ENCODE measurements at places on chromosomes 4 and X.

DNA sequence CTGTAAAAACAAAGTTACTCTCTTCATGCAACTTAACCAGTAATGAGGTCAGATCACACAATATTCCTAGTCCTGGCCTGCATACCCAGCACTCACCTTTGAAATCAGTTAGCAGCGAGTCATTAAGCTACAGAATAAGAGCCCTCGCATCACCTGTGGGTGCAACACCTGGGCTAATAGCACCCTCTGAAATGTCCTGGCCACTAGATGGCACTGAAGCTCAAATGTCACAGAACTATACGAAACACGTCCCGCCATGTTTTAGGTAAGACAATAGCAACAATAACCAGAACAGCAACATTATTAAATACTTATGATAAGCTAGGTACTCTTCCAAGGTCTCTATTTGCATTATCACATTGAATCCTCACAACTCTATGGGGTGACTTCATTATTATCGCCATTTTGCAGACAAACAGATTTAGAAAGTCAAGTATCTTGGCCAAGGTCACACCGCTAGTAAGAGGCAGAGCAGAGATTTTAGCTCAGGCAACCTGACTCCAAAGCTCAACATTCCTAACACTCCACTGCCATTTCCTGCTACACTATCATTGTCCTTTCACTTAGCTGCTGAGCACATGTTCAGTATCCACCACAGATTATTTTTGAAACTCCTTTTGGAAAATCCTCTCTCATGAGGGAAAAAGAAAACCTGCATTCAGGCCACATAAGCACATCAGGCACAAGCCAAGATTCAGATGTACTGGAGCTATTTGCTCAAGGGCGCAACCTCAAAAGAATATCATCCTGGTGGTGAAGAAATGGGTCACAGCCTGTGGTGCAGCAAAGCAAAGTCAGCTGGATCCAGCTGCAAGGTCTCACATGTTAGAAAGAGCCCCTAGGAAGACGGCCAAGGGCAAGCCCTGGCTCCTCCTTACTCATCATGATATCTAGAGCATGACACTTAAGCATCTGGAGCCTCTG, 59.5 kb upstream of the KDR start:
- peak; percentile 67 for DNase-seq

DNA sequence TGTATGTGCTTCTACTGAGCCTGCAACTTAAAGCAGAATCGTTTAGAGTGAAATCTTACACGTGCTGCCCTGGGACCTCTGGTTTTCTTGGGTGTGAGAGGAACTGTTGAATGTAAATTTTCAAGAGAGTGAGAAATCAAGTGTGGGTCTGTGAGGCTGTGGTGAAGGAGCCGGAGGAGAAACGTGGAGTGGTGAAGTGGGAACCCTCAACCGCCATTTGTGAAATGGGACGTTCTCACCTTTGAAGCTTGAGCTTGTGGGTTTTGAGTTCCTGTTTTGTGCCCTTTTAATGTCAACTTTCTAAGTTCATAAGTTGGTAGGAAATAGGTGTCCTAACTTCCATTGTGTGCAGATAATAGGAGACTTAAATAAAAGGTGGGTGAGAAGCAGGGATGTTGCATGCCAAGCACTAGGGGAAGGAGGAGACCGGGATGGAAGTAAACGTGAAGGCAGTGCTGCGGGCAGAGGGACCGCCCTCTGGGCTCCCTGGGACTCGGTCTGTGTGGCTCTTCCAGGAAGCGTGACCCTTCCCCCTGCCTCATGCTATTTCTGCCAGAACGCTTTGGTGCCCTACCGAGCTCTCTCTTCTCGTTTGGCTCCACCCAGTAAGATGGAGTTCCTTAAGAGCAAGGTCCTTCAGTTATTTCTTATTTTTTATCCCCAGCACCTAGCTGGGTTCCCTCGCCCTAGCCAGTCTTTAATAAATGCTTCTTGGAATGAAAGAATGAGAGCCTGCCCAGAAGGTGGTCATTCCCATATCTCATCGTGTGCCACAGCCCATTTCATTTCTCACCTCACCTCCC, 56.0 kb downstream of the TMEM131L start:
- no peak for DNase-seq

GRCh38 chr4:41160856-41161255, 53.5 kb downstream of the APBB2 start:
- peak; percentile 75 for DNase-seq

DNA sequence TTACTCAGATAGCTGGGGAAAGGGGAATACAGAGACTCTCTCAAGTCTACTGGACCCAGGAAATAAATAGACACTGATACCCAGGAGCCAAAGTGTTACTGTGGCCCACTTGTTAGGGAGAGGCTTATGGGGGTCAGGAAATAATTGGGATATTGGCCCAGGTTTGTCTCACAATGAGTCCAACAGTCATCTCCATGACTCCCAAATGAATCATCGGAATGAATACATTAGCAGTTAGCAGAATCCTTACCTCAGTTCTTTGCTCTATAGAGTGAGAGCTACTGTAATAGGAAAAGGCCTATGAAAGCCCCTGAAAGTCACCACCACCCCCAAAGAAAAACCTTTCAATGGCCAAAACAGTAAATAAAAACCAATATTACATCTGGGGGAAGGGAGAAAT, 42.4 kb upstream of the ARHGEF6 start:
- no peak for DNase-seq

- no peak for DNase-seq
Measured at GRCh38 chr4:173178144-173178543, 9.5 kb downstream of the GALNT7 start.

GRCh38 chrX:20060961-20061748, 55.6 kb downstream of the MAP7D2 start:
- DNase-seq = no peak

DNA sequence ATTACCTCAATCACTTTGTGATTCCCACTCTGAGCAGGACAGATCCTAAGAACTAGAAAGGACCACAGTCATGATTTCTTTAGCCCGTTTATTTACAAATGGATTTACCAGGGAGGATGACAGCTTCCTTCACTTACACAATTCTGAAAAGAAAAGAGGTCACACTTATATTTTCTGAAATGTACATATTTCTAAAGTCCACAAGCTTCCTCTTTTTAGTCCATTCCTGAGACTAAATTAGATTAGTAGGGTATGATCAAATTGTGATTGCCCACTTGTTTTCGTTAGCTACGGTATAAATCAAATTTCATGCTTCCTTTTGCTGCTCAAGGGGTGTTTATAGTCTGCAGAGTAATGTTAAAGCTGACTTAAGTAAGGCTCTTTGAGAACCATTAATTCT, 7.6 kb upstream of the AMELX start:
- no peak for DNase-seq

GRCh38 chr4:18052158-18052557, 30.6 kb upstream of the LCORL start:
- DNase-seq = no peak

DNA sequence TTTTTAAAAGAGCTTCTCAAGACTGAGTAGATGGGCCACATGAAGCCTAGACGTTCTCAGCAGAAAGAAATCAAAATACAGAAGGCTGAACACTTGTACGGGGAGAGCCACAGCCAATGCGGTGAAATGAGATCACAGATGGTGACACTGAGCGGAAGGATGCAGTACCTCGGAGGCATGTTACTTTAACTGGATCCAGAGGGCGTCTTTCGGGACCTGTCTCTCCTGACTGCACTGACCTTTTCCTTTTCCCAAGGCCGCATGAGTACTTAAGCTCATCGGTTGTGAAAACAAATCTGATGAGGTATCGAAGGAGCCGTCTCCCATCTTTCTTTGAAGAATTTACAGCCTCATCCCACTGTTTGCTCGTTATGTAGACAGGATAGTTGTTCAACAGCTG, 32.6 kb downstream of the BEND4 start:
- DNase-seq = no peak

- DNase-seq = peak; percentile 3
Measured at GRCh38 chr4:54657551-54658251, at the start of gene KIT. KIT (plus strand) TSS chr4:54657957; CDS start chr4:54658015, 58 bp downstream.

- DNase-seq = peak; percentile 9
Measured at GRCh38 chrX:27336466-27337091, 126.6 kb downstream of the PPP4R3C start.

DNA sequence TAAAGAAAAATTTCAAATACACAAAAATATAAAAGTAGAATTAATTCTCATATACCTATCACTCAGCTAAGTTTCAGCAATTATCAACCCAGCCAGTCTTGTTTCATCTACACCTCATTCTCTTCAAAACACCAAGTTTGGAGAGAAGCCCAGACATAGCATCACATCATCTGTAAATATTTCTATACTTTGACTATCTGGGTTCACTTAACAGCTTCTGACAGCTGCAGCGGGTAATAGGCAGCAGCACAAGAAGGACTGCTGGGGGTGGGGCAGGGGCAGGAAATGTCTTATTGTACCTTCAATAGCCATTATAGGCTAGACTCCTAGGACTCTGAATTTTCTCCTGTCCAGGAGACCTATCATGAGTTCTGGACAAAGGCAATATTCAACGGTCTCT, 54.1 kb downstream of the PHF8 start:
- DNase-seq = peak; percentile 4

DNA sequence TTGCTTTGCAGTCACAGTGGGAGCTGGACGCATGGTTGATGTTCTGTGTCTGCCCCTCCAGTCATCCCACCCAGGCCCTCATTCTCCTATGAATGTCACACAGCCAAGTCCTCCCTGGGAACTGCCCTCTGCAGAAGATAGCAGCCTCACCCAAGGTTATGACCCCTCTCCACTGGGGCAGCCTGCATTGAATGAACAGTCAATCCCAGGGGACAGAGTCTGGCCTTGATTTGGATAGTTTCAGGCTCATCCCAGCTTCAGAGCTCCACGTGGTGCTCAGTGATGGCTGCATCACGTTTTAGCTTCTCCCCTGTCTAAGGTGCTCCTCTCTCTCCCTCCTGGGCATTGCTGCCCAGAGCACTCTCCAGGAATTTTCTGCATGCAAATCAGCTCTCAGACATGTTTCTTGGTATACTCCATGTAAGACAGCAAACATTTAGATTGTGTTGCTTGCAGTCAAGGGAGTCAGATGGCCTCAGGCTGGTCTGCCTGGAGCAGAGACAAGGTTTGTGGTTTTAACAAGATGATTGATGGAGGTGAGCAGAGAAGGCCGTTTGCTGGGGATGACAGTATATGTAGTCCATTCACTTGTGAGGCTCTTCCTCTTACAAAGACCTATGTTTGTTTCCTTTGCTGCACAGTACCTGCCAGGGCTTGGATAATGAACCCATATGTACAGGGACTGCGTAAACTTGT, 56.1 kb upstream of the MSX1 start:
- DNase-seq = no peak

DNA sequence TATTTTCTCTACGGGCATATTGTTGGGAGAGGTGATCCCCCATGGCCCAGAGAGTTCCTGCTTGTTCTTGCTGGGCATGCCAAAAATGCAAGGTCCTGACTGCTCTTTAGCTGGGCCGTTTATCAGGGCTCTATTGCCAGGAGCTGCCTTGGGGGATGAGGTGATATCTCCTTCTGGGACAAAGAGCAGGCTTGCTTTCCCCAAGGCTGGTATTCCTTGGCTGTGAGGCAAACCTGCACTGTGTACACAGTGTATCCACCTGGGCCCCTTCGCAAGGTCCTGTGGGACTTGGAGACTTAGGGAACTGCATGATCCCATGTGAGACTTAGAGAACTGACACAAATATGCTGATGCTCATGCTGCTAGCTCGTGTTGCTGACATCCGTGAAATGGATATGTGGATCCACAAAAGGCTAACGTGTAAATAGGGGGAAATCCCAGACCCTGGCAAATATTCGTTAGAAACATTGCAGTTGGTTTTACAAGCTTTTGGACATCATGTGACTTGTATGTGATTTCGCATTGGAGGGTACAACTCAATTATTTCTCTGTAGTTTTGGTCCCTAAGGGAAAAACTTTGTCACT, 24.4 kb upstream of the ZFX start:
- no peak for DNase-seq

GRCh38 chr4:70734168-70734954, 12.6 kb downstream of the RUFY3 start:
- DNase-seq = peak; percentile 76

- DNase-seq = no peak
Measured at GRCh38 chr4:27090406-27090805, 229.8 kb downstream of the STIM2 start.

DNA sequence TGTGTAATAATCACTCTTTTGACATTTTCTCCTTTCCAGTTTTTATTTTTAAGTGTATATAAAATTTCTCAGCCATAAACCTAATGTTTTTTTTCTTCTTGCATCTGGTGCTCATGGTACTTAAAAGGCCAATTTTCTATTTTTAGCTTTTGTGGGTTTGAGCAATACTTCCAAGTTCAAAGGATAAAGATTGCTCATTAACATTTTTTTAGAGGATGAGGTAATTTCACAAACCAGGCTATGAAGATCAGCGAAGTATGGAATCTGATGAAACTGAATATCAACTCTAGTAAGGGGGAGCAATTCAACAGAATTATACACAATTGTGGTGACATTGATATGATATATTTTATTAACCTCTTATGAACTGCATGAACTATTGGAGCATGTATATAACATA, 25.8 kb upstream of the KLHL34 start:
- DNase-seq = peak; percentile 62

- no peak for DNase-seq
Measured at GRCh38 chrX:112877771-112878173, 37.1 kb upstream of the AMOT start.

- no peak for DNase-seq
Measured at GRCh38 chrX:68180579-68180978, 252.7 kb downstream of the OPHN1 start.

DNA sequence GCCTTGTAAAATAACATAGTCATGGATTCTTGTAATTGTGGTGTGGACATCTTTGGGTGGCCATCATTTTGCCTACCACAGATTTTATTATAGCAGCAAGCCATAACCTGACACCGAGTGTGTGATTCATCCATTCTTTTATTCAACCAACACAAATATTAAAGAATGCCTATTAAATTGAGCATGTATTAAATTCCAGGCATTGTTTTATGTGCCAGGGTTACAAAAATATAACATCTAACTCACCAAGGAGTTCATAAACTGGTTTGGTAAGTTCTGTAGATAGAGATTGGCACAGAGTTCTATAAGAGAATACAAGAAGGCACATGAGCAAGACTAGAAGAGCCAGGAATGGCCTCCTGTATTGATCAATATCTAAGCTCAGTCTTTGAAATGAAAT, 18.0 kb downstream of the NBDY start:
- DNase-seq = no peak

- DNase-seq = peak; percentile 28
Measured at GRCh38 chr4:25031077-25031621, 403 bp upstream of the LGI2 start.

DNA sequence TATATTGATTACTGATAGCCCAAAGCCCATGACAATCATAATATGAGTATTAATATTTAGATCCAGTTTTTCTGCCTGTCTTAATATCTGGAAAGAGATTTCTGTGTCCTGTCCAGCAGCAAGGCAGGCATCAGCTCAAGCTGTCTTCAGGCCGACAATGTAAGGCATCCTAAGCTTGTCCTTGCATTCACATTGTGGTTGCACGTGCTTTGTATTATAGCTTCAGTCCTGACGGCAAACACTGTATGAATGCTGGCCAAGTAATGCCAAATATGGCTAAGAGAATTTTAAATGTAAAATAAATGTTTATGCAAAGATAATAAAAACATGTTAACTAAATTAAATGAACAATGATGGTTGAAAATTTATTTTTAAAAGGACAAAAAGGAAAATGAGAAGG, 255.7 kb upstream of the RPS6KA3 start:
- DNase-seq = no peak
